Activated CD4-positive, alpha-beta memory T cell treated with anti-CD3 and anti-CD28 coated beads, Interleukin-2, amount 10 ng/mL, durations not matched to agents 7 days and 5 days (primary cell): ENCODE measurements at places on chromosomes 3 and 15.

- H3K4me3 ChIP-seq: no peak overlapping the region
- H3K27me3 ChIP-seq: peaks cover under 1% of the 10 kb centered on the region
- peaks cover 11% of the 10 kb centered on the region for H3K4me1 ChIP-seq
- no peaks in the 10 kb centered on the region for H3K36me3 ChIP-seq
- no peak for DNase-seq
Observed at GRCh38 chr3:153028381-153028780, 133.6 kb upstream of the RAP2B start.

- H3K27me3 ChIP-seq: no peaks in the 10 kb centered on the region
- no peak overlapping the region for H3K4me3 ChIP-seq
- no peak for DNase-seq
- no peaks in the 10 kb centered on the region for H3K4me1 ChIP-seq
- no peaks in the 10 kb centered on the region for H3K36me3 ChIP-seq
Observed at GRCh38 chr3:131972550-131972949, 62.3 kb downstream of the CPNE4 start.

DNA sequence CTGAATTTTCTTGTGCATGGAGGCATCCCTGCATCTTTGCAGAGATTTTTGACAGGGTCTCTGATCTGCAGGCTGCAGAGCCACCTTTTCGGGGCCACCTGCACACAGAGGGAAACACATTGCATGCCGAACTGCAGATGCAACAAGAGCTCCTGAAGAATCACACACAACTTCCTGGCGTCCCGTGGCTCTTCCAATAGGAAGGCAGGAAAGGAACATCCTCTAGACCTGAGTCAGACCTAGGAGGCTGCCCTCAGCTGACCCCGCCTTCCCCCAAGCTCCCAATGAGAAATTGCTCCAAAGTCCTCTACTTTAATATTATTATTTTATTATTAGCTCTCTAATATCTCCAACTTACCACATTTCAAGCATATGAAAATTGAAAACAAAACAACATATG lies 213.2 kb upstream of the ARRDC4 start:
- no peak overlapping the region for H3K27ac ChIP-seq
- no peaks in the 10 kb centered on the region for H3K36me3 ChIP-seq
- no peaks in the 10 kb centered on the region for H3K27me3 ChIP-seq
- no peak for DNase-seq
- H3K4me1 ChIP-seq: no peaks in the 10 kb centered on the region

DNA sequence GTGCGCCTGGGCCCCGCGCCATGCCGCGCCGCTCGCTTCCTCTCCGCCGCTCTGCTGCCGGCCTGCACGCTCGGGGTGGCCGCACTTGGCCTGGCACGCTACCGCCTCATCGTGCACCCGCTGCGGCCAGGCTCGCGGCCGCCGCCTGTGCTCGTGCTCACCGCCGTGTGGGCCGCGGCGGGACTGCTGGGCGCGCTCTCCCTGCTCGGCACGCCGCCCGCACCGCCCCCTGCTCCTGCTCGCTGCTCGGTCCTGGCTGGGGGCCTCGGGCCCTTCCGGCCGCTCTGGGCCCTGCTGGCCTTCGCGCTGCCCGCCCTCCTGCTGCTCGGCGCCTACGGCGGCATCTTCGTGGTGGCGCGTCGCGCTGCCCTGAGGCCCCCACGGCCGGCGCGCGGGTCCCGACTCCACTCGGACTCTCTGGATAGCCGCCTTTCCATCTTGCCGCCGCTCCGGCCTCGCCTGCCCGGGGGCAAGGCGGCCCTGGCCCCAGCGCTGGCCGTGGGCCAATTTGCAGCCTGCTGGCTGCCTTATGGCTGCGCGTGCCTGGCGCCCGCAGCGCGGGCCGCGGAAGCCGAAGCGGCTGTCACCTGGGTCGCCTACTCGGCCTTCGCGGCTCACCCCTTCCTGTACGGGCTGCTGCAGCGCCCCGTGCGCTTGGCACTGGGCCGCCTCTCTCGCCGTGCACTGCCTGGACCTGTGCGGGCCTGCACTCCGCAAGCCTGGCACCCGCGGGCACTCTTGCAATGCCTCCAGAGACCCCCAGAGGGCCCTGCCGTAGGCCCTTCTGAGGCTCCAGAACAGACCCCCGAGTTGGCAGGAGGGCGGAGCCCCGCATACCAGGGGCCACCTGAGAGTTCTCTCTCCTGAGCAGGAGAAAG lies 951 bp downstream of the GPR62 start:
- H3K27ac ChIP-seq: no peak overlapping the region
- H3K4me3 ChIP-seq: no peak overlapping the region
- peaks cover 7% of the 10 kb centered on the region for H3K4me1 ChIP-seq
- peak; percentile 33 for DNase-seq
- H3K27me3 ChIP-seq: peaks cover 35% of the 10 kb centered on the region

GRCh38 chr15:65041787-65042186 lies 3.4 kb upstream of the SLC51B start:
- no peak for DNase-seq
- H3K27me3 ChIP-seq: peaks cover 11% of the 10 kb centered on the region
- H3K27ac ChIP-seq: no peak overlapping the region

DNA sequence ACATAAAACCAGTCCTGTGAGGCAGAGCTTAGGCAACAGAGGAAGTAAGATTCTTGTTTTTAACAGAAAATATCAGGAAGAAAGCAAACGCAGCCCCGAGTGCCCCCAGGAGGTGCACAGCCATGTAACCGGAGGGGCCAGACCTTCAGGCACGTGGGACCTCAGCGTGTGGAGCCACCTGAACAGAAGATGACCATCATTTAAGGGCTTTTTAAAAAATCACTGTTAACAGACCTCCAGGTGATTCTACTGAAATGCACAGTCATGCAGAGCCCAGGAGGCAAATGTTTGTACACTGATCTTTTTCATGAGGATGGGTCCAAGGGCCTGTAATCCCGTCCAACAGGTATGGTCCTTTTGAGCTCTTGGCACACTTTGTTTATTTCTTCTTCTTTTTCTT lies 38.8 kb downstream of the SPG21 start:
- no peaks in the 10 kb centered on the region for H3K27me3 ChIP-seq
- H3K4me3 ChIP-seq: no peak overlapping the region
- no peak for DNase-seq

- peaks cover 35% of the 10 kb centered on the region for H3K36me3 ChIP-seq
- no peak overlapping the region for H3K27ac ChIP-seq
- no peaks in the 10 kb centered on the region for H3K27me3 ChIP-seq
Observed at GRCh38 chr15:49188933-49189332, 18.9 kb downstream of the GALK2 start.

- H3K36me3 ChIP-seq: peaks cover 64% of the 10 kb centered on the region
- peak overlapping the region; percentile 88 for H3K4me3 ChIP-seq
- peak overlapping the region; percentile 92 for H3K27ac ChIP-seq
- peaks cover 29% of the 10 kb centered on the region for H3K4me1 ChIP-seq
Observed at GRCh38 chr3:187369089-187369447, 883 bp downstream of the RTP4 start.

DNA sequence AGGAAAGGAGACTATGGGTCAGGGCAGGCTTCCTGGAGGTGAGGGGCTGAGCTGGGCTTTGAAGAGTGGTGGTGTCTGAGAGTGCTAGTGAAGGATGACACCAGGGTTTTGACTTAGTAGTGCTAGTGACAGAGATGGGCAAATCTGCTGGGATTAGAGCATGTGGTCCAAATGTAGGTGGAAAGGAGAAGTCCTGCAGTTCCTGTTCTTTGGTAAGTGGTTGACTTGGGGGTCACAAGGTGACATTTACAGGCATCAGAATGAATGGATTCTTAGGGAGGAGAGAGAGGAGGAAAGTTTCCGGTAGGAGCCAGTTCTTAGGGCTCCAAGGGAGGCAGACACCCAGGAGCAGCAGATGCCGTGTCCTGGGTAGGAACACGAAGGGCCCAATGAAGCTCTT lies 796 bp upstream of the DOCK3 start:
- no peak overlapping the region for H3K27ac ChIP-seq
- peaks cover 47% of the 10 kb centered on the region for H3K27me3 ChIP-seq
- H3K4me3 ChIP-seq: peak overlapping the region; percentile 64
- DNase-seq: no peak
- peaks cover 13% of the 10 kb centered on the region for H3K4me1 ChIP-seq

GRCh38 chr3:129040039-129040336 lies 20.6 kb upstream of the GP9 start:
- no peak overlapping the region for H3K27ac ChIP-seq
- no peaks in the 10 kb centered on the region for H3K36me3 ChIP-seq
- H3K27me3 ChIP-seq: peaks cover 39% of the 10 kb centered on the region
- no peak for DNase-seq
- H3K4me3 ChIP-seq: no peak overlapping the region

DNA sequence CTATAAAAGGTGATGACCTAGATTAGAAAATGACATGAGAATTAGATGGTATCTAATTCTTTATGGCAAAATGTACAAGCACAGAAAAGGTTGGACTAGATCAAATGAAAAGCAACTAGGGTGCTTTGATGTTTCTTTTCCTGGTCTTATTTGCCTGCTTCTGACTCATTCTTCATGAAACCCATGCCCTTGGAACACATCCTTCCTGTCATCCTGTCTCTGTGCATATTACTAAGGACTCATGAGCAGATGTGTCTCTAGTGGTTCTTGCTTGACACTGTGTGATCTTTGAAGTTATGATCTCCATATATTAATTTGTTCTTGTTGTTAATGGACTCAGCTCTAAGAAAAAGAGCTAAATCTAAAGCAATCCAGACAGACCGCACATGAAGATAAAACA lies 314.0 kb downstream of the ERC2 start:
- H3K4me1 ChIP-seq: no peaks in the 10 kb centered on the region
- no peak overlapping the region for H3K4me3 ChIP-seq
- no peak overlapping the region for H3K27ac ChIP-seq
- no peaks in the 10 kb centered on the region for H3K36me3 ChIP-seq
- peaks cover 2% of the 10 kb centered on the region for H3K27me3 ChIP-seq
- DNase-seq: no peak

DNA sequence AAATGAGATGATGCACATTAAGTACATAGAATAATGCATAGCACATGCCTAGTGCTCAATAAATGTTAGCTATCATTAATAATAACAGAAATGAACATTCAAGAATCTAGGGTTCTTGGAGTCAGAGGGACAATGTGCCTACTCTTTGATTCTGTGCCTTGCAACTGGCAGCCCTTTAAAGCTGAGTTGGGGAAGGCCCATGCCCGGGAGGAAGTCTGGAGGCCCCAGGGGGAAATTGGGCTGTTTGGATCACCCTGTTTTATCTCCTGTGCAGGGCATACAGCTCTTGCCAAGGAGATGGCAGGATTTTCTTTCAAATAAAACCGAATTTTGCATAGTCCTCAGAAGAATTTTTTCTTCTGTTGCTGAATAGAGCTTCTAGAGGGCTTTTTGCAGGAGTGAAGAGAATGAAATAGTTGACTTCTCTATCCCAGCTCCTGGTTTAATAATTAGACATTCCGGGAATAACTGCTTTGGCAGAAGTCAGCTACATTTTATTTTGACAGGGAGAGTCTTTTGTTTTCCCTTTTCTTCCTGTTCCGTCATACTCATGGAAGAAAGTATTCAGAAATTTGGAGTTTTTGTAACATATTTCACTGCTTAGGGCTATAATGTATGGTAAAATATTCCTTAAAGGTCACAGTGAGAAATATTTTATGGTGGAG lies 18.0 kb upstream of the KCNAB1 start:
- no peaks in the 10 kb centered on the region for H3K27me3 ChIP-seq
- no peak for DNase-seq
- H3K27ac ChIP-seq: no peak overlapping the region
- H3K4me1 ChIP-seq: no peaks in the 10 kb centered on the region

DNA sequence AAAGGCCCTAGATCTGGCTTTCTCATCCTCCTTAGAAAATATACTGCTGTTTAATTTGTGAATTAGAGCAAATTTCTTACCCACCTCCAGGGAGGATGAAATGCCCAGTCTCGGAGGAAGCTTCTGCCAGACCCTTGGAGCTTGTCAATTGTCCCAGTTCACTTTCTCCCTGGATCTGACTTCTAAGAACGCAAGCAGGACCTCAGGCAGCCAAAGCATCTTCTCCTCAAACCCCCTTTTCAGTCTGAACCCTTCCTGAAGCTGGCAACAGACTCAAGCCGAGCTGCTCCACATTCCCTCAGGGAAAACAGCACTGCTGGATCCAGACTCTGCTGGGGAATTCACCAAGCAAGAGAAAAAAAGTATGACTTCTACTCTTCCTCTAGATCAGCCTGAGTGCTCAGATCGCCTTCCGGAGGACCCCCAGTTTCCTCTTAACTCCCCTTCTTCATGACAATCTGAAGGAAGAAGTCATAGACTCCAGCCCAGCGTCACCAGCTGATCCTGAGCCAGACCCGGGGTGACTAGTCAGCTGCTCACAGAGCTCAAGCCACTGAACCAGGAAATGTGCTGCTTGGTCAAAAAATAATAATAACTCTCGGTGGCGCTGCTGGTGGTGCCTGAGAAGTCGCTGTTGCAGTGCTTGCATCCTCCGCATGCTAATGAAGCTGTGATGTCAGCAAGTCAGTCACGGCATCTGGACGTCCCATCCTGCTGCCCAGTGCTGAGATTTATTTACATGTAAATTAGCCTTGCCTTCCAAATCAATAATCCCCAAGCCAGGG lies at the start of gene PRICKLE2:
Gene PRICKLE2, minus strand, starts transcription at position 641 of the 785 bp plus-strand sequence. CDS start 26,539 bp downstream, outside the sequence.
- H3K27ac ChIP-seq: no peak within 1 kb of the TSS
- DNase-seq: no peak
- no peaks in the 10 kb centered on the region for H3K36me3 ChIP-seq
- peaks cover 2% of the 10 kb centered on the region for H3K27me3 ChIP-seq
- no peak within 1 kb of the TSS for H3K4me3 ChIP-seq

GRCh38 chr3:68482565-68482964 lies 449.8 kb downstream of the TAFA4 start:
- DNase-seq: no peak
- H3K27me3 ChIP-seq: no peaks in the 10 kb centered on the region
- no peaks in the 10 kb centered on the region for H3K4me1 ChIP-seq
- no peak overlapping the region for H3K4me3 ChIP-seq
- no peaks in the 10 kb centered on the region for H3K36me3 ChIP-seq

- H3K4me3 ChIP-seq: peak overlapping the region; percentile 50
- H3K27me3 ChIP-seq: no peaks in the 10 kb centered on the region
Observed at GRCh38 chr3:98564282-98565005, 29.0 kb downstream of the CPOX start.

DNA sequence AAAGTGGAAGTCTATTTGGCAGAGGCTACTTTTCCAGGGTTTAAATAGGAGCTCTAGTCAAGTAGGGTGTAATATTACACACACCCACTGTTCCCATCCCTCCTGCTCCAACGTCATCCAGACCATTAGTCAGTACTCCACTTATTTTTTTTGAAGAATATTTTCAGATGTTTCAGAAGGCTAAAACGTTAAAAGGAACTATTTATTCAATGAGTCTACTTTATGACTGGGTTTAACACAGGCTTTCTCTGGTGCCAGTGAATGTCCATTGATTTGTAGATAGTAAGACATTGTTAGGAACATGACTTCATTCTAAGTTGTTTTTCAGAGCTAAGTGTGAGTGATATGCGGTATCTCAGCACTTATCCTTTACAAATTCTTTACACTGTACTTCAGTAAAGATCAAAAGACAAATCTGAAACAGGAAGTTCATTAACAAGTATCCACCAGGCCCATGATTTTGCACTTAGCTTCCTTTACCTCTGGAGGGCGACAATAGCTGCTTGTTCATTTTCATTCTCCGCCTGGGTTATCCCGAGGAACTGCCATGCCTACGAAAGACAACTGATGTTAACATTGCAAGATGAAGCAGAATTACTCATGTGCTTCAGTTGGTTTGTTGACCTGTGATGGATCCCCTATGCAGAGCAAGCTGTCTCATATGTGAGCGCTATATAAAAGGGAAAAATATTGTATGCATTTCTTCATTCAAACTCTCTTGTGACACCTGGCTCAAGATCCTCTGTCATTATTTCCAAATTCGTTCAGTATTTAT lies 158.7 kb downstream of the USP13 start:
- peaks cover 2% of the 10 kb centered on the region for H3K4me1 ChIP-seq
- H3K27me3 ChIP-seq: no peaks in the 10 kb centered on the region
- peak; percentile 18 for DNase-seq

GRCh38 chr3:188707381-188708288 lies 464.1 kb upstream of the TPRG1 start:
- no peaks in the 10 kb centered on the region for H3K27me3 ChIP-seq
- peaks cover 2% of the 10 kb centered on the region for H3K36me3 ChIP-seq
- H3K4me1 ChIP-seq: peaks cover 6% of the 10 kb centered on the region
- no peak for DNase-seq
- H3K4me3 ChIP-seq: no peak overlapping the region
- no peak overlapping the region for H3K27ac ChIP-seq
